NT2/D1 (cell line): ENCODE measurements at places on chromosomes 11 and 22.

GRCh38 chr22:24290459-24290858 lies 19.8 kb downstream of the SPECC1L start:
- no peak for DNase-seq

DNA sequence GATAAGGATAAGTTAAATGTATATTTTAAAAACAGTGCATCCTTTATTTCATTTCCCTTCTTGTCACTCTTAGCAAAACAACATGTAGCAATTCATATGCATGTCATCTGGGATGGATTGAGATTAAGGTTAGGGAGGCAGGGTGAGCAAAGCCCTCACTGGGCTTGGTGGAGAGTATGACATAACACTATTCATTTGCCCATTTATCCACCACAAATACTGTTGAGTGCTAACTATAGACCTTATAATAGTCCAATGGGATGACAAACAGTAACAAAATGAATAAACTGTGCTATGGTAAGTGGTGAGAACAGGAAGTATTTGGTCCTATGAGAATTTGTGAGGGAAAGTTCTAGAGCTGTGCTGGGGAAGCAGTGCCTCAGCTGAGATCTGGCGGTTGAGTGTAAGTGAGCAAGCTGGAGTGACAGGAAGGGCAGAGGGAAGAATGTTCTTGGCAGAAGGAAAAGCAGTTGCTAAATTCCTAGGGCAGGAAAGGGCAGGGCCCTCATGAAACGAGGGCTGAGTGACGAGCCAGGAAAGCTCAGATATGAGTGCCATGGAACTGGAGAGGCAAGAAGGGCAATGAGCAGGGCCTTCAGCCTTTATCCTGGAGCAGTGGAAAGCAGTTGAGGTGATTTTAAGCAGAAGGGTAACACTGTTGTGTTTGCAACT lies 6.7 kb downstream of the HSD17B12 start:
- no peak for DNase-seq

DNA sequence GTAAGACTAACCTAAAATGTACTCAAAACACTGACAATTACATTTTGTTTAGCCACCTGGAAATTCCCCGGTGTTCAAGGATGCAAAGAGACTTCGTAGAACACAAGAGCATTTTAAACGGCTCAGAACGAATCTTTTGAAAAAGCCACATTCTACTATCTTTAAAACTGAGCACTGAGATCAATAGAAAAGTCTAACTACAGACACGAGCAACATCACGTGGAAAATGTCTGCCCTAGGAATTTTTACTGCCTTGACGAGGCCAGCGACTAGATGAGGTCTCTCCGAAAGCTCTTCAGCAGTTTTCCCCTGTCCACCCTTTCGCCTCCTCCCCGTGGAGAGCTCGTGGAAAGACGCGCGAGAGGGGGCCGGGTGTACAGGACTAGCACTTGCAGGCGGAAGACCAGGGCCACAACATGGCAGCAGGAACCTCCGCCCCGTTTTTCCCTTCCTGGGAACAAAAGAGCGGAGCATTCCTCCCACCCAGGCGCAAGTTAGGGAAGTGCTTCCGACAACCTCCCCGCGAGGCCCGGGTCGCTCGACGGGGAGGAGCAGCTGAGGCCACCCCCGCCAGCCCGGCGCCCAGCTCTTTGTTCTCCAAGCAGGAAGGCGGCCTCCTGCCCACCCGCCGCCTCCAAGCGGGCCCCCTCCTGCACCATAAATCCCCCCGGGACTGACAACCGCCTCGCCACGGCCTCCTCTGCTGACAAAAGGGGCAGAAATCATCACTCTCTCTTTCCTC lies 1.1 kb downstream of the EIF4G2 start:
- no peak for DNase-seq

DNA sequence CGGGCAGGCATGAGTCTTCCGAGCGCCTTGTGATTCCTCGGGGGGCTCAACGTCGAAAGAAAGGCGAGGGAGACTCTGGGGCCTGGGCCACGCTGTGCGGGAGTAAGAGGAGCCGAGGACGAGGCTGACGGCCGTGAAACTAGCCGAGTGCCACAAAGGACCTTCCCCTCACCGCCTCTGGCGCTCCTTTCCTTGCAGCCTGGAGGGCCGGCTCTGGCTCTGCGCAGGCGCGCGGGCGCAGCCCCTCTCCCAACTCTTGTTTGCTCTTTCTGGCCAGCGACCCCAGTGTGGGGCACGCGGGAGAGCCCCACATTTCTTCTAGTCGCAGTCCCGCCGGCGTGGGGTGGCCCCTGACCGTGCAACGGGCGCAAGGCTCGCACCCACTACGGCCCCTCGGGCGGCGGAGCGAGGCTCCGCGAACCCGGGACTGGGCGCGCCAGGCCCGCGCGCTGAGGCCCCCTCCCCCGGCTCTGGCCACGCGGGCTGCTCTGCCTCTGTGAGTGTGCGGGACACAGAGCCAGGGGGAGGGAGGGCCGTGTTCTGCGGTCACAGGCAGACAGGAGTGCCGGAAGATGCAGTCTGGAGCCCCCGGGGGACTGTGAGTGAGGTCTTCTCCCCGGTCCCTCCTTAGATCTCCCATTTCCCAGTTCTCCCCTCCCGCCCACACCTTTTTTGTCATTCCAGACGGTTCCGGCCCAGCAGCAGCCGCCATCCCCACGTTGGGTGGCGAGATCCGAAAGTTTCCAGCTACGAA lies 1.0 kb upstream of the TOB2 start:
- DNase-seq, result peak; percentile 18

DNA sequence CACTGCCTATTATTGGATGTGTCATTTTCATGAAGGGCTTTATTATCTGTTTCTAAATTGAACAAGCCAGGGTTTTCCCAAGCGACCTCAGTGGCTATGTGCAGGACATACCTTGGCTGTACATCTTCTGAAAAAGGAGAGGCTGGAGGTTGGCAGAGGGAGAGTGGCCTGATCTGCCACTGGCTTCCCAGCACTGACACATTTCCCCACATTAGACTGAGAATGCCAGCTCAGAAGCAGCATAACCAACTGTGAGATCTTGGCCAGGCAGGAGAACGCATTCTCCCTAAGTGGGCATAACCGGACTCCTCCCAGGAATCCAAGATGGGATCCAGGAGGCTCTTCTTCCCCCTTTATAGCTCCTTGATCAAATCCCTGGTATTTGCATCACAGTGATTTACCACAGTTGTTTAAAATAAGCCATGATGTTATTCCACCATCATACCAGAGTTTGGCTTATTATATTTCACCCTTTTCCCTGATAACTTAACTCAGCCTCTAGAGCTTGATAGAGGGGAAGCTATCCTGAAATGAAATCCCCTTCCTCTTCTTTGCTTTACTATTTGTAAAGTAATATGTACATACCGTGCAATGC lies 33.8 kb downstream of the AMOTL1 start:
- no peak for DNase-seq

- DNase-seq, result no peak
These were observed 45.6 kb downstream of the LRRC4C start for GRCh38 chr11:41413843-41414242.
